ENCODE measurements at places on chromosomes 2 and 18.
A peak's percentile ranks its signal among the peaks of the same experiment; 100 is the strongest.

GRCh38 chr2:20165677-20166509 is 59.0 kb downstream of the SDC1 start:
- no peak for DNase-seq

DNA sequence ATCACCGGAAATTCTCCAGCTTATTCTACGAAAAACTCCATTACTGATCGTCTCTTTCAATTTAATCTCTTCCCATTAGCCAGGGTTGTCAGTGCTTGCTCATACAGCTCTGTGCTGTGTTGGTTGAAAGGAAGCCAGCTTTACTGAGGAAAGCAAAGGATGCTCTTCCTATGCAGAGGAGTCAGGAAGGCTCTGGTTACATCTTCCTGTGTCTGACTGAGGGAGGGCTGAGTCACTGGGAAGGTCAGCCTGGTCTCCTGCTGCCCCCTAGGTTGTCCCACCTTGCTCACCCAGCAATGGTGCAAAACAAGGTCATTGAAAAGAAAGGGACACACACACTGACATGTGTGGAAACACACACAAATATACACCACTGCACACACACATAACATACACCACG is 975.6 kb downstream of the DCDC2C start:
- no peak for DNase-seq

GRCh38 chr2:120951693-120952092 is 216.0 kb downstream of the GLI2 start:
- no peak for DNase-seq

DNA sequence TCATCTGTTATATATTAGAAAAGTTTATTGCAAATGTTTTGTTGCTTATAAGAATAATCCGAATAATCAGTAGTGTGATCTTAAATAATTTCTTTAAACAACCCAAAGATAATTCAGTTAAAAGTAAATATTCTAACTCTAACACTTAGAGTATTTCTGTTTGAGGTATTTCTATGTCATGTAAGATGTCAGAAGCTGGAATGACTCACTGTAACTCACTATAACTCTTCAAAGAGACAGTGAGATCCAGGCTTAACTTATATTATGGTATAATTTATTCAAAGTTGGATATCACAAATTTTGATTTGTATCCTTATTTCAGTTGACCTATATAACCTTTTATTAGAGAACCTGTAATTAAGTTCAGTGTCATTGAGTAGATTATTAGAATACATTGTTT is 6.9 kb downstream of the MBD5 start:
- DNase-seq, result no peak

GRCh38 chr18:8073167-8073566 is 506.1 kb downstream of the PTPRM start:
- DNase-seq, result no peak

DNA sequence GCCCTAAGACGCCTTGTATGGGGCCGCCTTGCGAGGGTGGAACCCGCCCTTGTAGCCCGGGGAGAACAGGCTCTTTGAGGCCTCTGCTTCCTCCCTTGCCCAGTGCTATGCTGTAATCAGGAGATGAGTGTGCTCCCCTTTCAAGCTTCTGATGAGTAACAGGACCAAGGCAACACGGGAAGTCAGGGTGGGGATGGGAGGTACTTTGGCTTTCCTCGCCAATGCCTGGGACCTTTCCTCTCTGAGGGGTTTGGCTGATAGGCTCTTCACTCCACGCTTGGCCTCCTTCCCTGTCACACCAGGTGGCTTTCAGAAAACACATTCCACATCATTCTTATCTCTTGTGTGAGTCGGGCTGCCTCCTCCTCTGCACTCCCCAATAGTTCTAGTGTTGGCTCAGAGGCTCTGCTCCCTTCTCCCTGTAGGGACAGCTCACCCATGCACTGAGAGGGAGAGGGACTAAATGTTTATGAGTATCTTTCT is 223.7 kb upstream of the TRIB2 start:
- no peak for DNase-seq

DNA sequence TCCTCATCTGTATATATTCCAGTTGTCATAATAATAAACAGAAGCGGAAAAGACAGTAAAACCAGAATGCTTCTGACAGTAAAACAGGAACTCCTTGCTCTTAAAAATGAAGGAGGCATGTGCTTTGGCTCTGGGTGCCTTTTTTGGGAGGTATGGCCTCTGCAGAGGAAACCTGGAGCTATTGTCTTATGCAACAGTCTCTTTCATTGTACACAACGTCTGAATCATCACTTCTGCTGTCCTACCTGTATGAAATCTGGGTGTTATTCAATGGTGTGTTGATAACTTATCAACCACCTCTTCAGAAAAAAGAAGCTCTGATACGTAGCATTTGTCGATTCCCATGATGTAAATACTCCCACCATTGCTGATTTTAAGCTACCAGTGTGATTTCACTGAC is 64.8 kb downstream of the CDCA7 start:
- DNase-seq, result no peak

GRCh38 chr18:25247725-25248124 is 104.2 kb downstream of the ZNF521 start:
- no peak for DNase-seq

DNA sequence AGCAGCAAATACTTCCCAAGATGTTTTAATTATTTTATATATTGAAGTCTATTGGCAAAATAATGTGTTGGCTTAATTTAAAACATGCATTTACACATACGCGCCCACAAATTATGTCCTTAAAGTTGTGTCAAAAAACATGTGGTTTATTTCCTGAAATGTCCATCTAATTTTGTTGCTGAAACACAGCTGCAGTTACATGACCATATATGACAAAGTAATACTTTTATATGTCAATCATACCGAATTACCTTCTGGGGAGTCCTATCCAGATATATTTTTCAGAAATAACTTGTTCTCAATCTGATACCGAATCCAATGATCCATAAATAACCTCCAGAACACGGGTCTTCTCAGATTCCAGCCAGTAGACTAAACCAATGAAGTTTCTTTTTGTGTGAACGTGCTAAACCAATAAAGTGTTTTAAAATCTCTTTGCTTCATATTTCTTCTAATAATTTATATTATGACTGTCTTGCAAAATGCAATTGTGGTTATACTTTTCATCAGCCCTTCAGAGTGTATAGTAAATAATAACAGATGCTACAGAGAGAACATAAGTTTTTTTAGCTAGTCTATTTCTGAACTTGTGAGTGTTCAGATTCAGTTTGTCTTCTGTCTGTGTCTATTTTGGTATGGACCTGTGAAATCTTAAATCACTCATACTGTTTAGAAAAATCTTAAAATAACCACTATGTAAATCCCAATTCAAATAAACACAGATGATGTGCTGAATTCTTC is 2.4 kb downstream of the SCG2 start:
- DNase-seq, result no peak

DNA sequence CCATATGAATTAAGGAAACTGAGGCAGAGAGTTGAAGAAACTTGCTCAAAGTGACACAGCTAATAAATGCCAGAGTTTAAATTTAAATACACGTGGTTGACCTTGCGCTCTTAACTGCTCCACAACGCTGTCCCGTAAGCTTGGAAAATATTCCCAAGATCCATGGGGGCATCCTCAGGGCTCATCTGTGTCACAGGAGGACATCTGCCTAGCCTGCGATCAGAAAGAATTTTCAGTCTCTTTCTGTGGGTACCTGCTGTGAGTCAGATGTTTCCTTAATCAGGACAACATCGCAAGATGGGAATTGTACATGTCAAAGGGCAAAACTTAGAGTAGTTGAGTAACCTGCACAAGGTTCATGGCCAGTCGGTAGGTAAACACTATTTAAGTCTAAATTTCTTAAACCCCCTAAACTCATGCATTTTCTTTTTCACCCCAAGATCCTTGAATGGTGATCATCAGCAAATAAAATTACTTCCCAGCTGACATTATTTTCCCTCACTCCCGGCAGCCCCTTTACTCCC is 1.4 kb downstream of the CMPK2 start:
- DNase-seq, result no peak

GRCh38 chr2:240626531-240627300 is 1.4 kb downstream of the GPR35 start:
- DNase-seq, result no peak

DNA sequence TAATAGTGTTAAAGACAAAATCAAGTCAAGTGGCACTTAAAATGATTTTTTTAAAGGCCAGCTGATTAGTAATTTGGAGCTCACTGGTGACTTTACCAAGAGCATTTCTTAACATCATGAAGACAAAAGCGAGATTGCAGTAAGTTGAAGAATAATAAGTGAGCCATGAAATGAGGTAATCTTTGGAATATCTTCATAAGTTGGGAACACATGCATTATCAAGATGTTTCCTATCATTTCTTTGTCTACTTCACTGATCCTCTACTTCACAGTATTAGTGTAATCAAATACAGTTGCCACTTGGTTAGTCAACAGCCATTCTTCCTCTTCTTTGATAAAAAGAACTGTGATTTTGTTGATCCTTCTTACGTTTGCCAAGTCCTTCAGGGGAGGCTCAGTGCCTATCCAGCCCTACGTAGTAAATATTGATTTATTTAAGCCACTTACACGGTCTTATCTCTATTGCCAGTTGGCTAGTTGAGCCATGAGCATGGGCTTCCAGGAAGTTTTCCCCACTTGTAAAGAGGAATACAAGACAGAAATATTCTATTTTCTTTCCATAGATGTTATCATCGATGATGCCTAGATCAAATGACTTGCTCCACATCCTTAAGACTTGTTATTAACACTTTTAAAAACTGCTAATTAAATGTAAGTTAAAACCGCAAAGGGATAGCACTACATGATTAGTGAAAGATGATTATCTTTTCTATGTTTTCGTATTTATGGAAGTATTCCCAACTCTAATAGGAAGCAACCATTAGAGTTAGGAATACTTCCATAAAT is 46.1 kb downstream of the YES1 start:
- DNase-seq, result no peak

GRCh38 chr2:62446491-62446890 is 59.5 kb downstream of the TMEM17 start:
- DNase-seq, result no peak

DNA sequence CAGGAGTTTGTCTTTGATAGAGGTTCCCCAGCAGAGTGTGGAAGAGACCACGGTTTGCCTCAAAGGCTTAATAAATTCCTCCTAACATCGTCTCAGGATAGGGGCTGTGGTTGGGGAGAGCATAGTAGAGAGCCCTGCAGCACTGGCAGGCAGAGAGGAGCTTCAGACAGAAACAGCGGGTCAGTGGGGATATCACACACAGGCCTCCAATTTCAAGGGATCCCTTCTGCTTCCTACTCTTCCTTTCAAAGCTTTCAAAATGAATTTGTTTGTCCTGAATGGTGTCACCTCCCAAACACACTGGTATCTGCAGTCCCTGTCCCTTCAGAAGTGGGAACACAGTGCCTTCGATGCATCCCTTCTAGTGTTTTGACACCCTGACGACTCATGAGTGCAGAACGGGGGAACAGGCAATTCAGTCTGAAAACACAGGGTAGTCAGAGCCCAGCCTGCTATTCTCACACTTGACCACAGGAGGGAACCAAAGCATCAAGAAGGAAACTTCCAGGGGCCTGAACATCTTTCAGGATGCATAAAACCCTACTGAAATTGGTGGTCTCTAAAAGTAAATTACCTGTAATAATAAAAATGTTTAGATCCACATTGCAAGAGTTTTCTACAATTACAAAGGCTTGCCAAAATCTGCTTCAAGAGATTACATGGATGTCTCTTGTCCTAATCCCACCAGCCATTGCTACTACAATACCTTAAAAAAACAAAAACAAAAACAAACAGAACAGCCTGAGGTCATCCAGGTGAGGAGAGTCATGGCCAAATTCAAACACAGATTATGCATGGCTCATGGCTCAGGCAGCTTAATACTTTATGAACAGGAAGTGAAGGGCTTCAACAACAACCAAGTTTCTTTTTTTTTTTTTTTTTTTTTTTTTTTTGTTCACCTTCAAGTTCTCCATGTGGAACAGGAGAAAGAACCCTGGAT is 49.8 kb downstream of the SLC14A2 start:
- DNase-seq, result peak; percentile 49

GRCh38 chr2:129707800-129708199 is 271.7 kb upstream of the RAB6C start:
- DNase-seq, result no peak

GRCh38 chr2:112910865-112911264 is at the start of gene IL37:
IL37 (plus strand) TSS chr2:112911165; CDS start chr2:112913013, 1,848 bp downstream.
- no peak for DNase-seq

DNA sequence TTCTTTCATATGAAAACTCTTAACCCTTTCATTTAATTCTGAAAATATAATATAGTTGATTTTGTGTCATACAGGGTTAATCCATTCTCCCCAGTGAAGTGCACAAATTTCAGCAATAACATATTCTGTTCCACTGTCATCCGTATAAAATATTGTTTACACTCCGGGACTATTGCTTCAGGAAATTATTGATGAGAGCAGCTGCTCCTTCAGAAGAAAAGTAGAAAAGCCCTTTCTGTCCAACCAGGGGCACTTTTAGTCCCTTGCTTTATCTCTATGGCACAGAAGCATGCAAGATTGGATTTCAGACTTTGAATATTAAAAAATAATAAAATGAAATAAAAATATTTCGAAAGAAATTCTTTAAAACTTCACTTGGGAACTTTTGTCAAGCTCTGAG is 535.7 kb upstream of the SLC39A10 start:
- DNase-seq, result no peak

DNA sequence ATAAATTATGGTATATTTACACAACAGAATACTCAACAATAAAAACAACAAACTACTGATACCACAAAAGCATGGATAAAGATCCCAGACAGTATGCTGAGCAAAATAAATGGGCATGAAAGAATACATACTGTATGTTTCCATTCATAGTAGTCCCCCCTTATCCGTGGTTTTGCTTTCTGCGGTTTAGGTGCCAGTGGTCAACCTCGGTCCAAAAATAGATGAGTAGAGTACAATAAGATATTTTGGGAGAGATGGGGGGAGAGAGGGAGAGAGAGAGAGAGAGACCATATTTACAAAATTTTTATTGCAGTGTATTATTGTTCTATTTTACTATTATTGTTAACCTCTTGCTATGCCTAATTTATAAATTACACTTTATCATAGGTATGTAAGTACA is 21.0 kb upstream of the TGFA start:
- DNase-seq, result no peak

- DNase-seq, result no peak
Observed at GRCh38 chr2:171081649-171082111, 79.0 kb downstream of the TLK1 start.

DNA sequence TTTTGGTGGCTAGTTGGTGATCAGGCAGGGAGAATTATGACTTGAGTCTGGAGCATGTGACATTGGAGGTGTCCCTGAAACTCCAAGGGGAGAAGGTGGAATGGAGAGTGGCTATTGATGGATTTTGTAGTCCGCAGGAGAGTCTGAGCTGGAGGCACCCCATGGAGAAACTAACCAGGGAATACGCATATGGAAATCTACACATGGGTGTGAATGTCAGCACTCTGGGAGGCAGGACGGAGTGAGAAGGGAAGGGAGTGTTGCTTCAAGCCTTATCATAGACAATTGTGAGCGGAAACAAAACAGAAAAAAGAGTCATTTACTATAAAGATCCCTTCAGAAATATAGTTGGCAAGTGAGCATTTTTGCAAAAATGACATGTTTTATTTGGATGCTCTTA is 667 bp upstream of the SCYGR4 start:
- no peak for DNase-seq

GRCh38 chr18:10559553-10560451 is 34.0 kb downstream of the NAPG start:
- no peak for DNase-seq
